ENCODE measurements at places on chromosomes 12 and 14.

- no peak for DNase-seq
Measured at GRCh38 chr12:124394462-124395128, 99.7 kb downstream of the RFLNA start.

DNA sequence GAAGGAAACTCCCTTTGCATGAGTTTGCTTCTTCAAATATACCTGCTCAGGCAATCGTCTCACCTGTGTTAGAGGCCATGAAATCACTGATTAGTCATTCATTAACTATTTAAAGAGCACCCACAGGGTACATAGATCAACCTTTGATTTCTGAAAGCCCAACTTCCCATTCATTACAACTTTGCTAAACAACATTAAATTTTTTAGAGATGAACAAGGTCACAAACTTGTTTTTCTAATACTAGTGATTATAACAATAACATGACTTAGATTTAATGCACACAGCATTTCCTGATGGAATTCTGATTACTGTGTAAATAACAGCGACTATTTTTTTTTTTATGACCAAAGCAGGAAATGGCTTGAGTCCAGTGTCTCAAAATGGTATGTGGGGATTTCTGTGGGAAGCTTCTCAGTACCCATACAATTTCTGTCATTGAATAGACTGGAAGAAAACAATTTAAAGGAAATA lies 5.4 kb upstream of the ERO1A start:
- no peak for DNase-seq

GRCh38 chr12:122803937-122804336 lies 29.6 kb downstream of the CCDC62 start:
- no peak for DNase-seq

DNA sequence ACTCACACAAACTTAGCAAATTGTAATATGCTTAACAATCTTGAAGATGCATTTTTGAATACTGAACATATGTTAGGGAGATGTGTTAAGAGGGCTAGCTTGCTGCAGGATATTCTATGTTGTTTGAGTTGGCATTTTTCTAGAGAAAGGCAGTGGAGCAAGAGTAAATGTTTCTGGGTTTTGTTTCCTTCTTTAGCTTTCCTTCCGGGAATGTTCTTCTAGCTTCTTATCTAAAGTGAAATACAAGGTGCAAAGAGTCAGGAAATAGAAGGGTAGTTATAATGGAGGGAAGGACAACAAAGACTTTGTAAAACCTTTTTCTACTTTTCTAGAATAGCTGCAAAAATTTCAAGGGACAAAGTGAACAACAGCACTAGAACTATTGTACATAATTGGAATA lies 77.6 kb upstream of the KCNH3 start:
- DNase-seq = no peak

DNA sequence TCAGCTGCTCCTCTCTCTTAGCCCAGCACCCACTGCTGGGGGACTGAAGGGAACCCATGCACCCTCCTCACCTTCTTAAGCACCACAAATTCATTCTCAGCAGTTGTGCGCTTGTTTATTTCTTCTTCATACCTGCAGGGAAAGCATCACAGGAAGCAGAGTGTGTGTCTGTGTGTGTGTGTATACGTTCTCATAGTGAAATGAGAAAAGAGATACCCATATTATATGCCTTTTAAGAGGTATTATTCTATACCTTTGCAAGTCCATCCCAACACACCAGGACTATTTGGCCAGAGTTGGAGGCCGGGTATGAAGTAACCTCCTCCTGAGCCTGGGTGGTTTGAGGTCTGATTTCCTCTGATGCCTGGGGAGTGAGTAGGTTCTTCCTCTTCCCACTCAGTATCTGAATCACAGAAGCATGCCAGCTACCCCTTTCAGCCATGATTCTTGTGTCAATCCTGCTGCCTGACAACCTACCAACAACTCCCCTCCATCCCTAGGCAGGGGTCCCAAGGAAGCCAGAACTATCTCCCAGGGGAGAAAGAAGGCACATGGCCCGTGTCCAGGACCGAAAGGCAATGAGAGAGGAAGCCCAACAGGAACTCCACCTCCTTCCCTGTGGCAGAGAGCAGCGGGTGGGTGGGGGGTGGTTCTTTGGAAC lies 3.0 kb downstream of the KRT73 start:
- DNase-seq = no peak

GRCh38 chr12:16361142-16361783 lies 13.8 kb downstream of the MGST1 start:
- DNase-seq = no peak

GRCh38 chr14:106211334-106211900 lies 685.0 kb downstream of the TMEM121 start:
- DNase-seq = no peak

DNA sequence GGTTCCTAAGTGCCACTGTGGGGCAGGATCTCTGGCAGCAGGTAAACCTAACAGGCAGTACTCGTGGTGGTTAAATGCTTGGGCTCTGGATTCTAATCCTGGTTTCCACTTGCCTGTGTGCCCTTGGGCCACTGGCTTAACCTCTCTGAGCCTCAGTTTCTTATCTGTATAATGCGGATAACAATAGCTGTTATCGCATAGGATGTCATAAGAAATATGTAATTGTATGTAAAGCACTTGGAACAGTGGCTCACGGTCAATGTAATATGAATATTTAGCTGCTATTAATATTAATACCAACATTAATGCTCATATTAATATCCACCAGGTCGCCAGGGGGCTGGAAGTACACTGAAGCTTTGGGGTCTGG lies 16.8 kb downstream of the FOXN4 start:
- no peak for DNase-seq

DNA sequence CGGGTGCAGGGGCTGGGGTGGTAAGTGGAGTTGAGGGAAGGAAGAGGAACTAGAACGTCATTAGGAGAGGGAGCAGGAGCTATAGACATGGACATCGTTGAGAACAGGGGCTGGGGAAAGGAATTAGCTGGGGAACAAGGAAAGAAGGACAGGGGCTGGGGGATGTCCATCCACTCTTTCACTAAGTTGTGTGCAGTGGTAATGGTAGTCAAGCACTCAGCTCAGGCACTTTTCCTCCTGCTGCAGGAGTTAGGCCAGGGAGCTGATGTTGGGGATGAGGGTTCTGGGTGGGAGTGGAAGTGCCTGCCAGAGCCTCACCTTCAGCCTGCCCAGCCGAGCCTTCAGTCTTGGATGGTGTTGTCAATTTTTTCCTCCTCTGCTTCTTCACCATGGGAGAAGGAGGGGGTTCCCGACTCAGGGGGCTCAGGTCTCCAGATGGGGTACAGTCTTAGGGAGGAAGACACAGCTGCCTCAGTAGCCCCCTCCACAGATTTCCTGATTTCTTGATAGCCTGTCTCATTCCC lies 9.2 kb downstream of the AGAP2 start:
- DNase-seq = no peak

- DNase-seq = peak; percentile 81
Measured at GRCh38 chr14:30874120-30874998, at the start of gene COCH. Gene COCH (plus strand): TSS chr14:30874559. CDS start chr14:30874939, 380 bp downstream.

- no peak for DNase-seq
Measured at GRCh38 chr12:21992823-21993222, 51.6 kb upstream of the ABCC9 start.

DNA sequence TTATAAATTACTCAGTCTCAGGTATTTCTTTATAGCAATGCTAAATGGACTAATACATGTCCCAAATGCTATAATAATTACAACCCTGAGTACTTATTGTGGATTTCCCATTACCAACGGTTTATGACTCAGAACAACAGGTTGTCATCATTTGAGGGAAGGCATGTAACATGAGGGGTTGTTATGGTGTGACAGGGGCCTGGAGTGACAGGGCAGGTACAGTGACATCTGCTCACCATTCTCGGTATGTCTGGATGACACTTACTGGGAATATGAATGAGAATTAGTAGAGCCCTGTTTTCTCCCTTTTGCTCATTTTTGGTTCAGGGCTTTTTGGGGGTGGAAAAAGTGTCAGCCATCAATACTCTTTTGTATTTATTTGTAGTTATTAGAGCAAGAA lies 36.2 kb upstream of the FERMT2 start:
- no peak for DNase-seq

- peak; percentile 29 for DNase-seq
Measured at GRCh38 chr12:92927055-92927435, 2.0 kb downstream of the EEA1 start.

DNA sequence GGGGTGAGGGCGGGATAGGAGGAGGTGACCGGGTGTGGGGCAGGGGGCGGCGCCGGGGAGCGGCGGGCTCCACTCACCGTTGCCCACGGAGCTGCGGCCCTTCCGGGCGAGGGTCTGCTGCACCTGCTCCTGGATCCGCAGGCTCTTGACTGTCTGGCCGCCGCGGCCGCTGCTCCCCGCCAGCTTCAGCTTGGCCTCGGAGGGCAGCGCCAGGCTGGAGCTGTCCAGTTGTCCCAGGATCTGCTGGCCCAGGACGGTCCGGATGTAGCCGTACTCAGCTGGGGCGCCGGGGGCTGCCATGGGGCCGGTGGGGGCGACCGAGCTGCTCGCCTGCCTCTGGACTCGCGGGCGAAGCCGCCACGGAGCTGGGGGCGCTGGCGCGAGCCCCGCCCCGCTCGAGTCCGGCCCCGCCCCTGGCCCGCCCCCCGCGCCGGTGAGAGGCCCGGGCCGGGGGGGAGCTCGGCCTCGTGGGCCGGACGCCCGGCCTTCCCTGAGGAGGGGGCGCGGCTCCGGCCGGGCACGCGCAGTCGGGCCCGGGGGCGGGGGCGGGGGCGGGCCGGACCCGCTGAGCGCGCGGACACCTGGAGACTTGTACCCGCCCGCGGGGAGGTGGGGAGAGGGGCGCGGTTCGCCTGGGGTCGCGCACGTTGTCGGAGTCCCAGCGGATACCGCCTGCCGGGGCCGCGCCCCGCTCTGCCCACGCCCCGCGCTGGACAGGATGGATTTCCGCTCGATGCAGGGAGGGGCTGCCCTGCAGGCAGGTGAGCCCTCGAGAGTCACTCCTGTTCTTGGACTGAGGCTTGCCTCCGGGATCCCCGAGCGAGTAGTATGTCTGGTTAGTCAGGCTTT lies at the start of gene PKP2:
Gene PKP2 (minus strand): TSS at position 346 of the 849 bp plus-strand sequence. CDS start 46 bp downstream, at position 300.
- DNase-seq = peak; percentile 69

DNA sequence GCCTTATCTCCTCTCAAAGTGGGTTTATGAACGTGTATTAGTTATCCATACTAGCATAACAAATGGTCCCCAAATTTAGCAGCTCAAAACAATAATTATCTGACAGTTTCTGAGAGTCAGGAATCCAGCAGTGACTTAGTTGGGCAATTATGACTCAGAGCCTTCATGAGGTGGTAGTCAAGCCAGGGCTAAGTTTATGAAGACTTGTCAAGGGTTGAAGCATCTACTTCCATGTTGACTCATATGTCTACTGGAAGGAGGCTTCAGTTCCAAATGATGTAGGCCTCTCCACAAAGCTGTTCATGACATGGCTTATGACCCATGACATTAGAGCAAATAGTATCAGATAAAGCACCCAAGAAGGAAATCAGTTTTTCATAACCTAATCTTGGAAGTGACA lies 73.2 kb downstream of the IPO8 start:
- no peak for DNase-seq

DNA sequence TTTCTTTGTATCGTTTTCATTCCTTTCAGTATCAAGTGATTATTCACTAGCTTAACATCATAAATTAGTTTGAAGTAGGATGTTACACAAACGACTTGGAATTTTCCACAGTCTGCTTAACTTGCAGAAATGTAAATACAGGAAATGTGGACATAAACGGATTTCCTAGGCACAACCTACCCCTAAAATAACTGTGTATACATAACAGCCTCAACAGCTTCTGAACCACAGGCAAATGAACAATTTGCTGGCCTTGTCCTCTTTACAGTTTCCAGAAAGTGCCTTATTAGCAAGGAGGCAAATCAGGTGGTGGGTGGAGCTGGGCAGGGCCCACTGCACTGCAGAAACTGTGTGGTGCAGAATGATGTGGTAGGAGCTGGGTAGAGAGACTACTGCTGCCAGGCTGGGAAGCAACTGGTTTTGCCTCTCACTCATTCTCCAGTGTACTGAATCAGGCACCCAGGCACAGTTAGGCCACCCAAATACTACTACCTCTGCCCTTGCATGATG lies 14.1 kb downstream of the DRAM1 start:
- DNase-seq = no peak

DNA sequence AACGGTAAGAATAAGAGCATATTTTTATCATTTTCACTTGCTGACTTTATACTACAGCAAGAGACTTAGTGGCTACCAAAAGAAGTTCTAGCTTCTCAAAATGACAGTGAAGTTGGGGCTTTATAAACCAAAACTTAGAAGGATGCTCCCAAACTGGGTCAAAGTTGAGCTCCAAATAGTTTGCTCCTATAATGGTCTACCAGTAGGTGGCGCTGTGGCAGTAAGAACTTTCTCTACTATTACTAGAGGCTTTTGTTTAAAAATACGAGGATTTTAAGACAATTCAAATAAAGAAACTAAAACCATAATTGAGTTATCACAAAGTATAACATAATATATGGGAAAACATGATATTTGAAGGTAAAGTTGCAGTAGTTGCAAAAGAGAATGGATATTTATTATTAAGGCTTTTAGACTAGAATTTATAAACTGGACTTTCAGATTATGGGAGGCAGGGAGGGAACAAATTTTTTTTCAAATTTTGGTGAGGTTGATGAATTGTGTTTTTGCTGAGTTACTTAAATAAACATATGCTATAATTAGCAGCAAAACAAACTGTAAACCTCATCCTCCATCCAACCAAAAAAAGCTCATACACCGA lies 75.0 kb downstream of the TGFB3 start:
- peak; percentile 78 for DNase-seq

DNA sequence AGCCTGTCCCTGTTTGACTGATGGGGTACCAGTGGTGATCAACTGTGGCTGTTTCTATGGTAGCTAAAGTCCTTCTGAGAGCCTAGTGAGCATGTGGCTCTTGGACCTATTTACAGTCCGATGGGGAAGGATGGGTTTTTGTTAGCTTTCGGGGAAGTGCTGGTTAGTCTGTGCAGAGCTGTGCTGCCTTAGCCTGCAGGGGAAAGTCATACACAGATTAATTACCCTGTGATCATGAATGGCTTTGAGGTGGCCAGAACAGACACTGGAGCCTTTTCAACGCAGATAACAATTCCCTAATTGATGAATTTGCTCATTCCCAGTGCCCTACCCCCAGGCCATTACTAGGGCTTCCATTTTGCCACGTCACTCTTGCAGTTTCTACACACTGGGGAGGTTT lies 99.7 kb downstream of the WSCD2 start:
- peak; percentile 67 for DNase-seq

GRCh38 chr12:92288561-92288960 lies 142.9 kb upstream of the BTG1 start:
- DNase-seq = no peak

GRCh38 chr12:95164656-95165055 lies 52.6 kb downstream of the FGD6 start:
- no peak for DNase-seq

GRCh38 chr12:116498471-116498870 lies 60.7 kb upstream of the MAP1LC3B2 start:
- no peak for DNase-seq

Measured in BE2C (cell line).